ENCODE measurements at places on chromosomes 1 and 21.
A peak's percentile ranks its signal among the peaks of the same experiment; 100 is the strongest.

DNA sequence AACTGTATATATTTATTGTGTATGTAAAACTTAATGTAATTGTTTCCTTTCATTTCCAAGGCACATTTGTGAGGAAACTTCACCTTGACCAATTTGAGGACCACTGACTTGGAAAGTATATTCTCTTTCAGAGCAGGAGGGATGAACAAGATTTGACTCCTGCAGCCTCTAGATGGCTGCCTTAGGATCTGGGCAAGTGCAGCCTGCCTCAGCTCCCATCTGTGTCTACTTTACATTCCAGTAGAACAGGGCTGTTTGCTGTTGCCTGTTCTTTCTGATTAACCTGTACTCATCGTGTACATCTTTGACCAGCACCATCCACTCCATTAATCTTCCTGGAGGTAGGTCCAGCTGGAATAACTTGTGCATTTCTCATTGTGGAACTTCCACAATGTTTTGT is 312.8 kb downstream of the HLX start:
- DNase-seq = no peak

GRCh38 chr1:228781161-228781808 is 46.0 kb downstream of the RHOU start:
- DNase-seq = no peak

GRCh38 chr1:114610546-114611245 is 29.3 kb upstream of the BCAS2 start:
- DNase-seq = no peak

- no peak for DNase-seq
These were observed 1.2 kb downstream of the PTPN14 start for GRCh38 chr1:214550013-214550856.

GRCh38 chr1:184650177-184650866 is 104.3 kb downstream of the EDEM3 start:
- no peak for DNase-seq

DNA sequence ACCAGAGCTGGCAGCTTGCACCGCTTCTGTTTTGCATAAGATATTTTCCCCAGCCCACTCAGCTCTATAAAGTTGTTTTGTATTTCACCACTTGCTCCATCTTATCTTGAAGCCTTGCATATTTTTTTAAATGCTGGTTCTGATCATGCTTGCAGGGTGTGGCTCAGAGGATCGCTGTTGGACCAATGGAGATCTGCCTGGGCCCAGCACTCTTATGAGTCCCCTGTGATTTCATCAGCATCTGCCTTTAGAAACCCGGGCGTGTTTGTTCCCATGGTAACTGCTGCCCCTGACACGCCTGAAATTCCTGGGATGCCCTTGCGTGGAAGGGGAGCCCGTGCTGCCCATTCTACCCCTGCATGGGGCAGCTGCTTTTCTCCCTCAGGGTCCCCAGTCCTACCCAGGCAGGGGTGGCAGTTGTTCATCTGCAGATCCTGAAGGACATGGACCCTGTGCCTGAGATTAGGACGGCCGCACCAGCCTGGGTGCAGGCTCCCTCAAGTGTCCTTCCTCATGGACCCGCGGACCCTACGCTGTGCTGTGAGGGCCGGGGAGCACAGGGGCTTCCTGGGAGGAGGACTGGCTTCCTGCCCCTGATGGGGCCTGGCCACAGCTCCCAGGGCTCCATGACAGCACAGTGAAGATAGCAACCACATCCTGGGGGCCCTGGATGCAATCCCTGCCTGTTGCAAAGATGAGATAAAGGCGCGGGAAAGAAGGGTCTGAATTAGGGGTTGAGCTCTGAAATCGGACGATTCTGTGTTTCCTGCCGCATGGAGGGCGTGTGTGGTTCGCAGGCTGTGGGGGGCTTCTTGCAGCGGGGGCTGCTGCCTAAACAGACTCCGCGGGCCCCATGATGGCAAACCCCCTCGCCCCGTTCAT is 226.5 kb downstream of the SDCCAG8 start:
- DNase-seq = peak; percentile 77

DNA sequence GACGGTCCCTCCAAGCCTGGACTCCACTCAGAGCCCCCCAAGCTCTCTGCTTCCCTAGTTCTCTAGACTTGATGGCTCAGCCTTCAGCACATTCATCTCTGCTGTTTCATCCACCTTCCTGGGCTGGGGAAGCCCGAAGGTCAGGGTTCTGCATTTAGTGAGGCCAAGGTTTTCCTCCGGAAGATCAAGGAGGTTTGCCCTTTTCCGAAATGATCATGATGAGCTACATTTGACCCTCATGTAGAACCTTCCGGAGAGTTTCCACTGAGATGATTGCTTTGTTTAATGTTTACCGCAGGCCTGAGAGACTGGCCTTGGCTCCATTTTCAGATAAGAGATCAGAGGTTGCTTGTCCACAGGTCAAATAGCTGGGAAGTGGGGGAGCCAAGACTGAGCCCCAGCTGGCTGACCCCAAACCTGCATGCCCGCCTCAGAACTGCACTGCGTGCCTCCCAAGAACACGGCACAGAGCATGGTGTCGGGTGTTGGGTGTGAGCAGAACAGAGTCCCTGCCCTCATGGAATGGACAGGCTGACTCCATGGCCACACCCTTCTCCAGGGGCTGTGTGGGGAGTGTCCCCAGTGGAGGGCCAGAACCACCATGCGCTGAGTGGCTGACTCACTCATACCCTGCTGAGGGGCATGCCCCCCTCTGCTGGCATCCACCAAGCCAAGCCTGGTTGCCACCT is 200.8 kb upstream of the TMEM51 start:
- no peak for DNase-seq

DNA sequence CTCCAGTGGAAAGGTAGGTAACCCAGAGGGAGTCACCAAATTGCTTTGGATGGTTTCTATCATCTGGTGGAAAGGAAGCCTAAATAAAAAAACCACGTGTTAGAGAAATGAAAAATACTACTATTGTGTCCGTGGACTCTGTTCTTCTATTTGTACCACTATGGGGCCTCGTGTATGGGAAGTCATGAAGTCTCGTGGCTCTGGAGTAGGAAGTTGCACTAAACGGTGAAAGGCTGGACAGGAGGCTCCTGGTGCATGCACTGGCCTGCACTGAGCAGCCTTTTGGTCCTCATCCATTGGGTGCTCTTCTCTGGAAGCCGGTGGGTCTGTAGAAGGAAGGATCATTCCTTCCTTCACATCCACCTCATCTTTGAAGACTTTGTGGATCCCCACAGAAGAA is 17.0 kb downstream of the F3 start:
- DNase-seq = no peak

GRCh38 chr1:213014642-213015041 is 1.0 kb downstream of the ANGEL2 start:
- DNase-seq = peak; percentile 49

- DNase-seq = no peak
These were observed 202.9 kb upstream of the ADGRL2 start for GRCh38 chr1:81597720-81598426.

- no peak for DNase-seq
These were observed 10.2 kb downstream of the JAK1 start for GRCh38 chr1:64956010-64956640.

DNA sequence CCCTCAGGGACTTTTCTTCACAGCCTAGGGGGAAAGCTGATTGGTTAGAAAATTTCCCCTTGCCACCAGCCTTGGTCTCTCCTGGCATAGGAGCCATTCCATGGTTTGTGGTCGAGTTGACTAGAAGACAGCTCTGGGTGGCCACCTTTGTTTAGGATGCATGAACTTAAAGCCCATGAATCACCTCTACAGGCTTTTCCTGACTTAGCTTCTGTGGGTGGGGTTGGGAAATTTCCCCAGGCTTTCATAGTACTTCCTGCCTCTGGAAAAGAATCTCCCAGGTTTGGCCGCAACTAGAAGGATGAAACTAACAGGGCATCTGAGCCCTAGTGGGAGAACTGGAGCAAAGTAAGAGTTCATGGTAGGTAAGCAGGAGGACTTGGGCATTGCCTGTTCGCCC is 72.6 kb downstream of the SNRPE start:
- DNase-seq = no peak

- DNase-seq = peak; percentile 22
These were observed 12.1 kb downstream of the SON start for GRCh38 chr21:33554982-33555344.

GRCh38 chr21:42554251-42554961 is 40.8 kb downstream of the SLC37A1 start:
- DNase-seq = no peak

- no peak for DNase-seq
These were observed 28.4 kb downstream of the ZBTB17 start for GRCh38 chr1:15947382-15948090.

DNA sequence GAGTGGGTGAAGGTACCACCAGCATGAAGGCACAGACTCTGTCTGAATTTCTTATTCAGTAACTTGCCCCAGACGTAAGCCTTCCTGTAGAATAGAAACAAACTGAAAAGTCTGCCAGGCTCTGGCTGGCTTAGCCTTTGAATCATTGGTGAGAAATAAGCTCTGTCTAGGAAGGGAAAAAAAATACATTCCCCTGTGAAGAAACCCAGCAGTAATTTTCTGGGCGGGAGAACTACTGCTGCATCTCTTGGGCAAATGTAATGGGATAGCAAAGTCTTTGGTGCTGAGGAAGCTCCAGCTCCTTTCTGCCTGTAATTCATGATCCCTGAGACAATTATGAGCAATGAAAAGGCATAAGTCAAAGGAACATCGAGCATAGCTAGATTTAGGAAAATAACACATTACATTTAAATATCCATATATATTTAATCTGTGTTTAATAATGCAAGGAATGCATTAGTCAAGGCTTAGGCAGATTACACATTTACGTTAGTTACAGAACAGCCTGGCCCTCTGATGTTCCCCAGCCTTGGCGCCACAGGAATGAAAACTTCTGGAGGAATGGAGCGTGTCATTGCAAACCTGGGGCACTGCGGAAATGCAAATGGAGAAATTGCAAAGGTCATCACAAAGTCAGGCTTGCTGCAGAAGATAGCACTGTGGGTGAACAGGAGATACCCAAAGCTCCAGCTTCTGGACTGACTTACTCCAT is 216.3 kb upstream of the CAMK1G start:
- no peak for DNase-seq

DNA sequence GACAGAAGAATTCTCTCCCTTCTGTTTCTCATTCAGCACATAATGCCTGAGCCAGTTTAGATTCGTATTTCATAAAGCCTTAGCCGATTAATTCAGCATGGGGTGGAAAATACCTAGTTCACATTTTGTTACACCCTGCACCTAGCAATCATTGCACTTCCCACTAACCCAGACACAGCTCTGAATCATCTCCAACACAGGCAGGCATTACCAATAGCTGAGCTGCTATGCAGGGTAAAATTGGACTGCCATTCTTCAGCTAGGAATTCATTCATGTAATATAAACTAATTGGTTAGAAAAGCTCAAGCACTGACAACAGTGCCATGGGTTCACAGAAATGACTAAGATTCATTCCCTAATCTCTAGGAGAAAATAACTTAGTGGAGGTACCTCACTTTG is 26.9 kb upstream of the NKAIN1 start:
- no peak for DNase-seq

DNA sequence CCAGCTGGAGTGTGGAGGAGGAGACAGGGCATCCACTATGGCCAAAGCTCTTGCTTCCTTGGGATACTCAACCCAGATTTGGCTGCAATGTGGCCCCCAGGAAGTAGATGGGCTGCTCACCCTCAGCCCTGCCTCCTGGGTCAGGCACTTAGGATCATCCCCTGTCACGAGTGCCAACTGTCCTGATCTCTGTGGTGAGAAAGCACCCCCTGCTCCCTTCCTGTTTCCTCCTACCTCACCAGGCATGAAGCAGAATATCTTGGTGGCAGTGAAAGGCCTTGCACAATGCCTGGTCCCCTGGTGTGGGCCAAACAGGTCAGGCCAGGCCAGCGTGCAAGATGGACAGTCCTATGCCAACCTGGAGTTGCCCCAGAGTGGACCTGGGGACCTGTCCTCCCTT is 211.7 kb downstream of the GRIK3 start:
- no peak for DNase-seq

- DNase-seq = no peak
These were observed 856.3 kb upstream of the B3GALT2 start for GRCh38 chr1:194042736-194043135.

GRCh38 chr1:248914796-248915381 is 8.9 kb downstream of the PGBD2 start:
- DNase-seq = no peak

DNA sequence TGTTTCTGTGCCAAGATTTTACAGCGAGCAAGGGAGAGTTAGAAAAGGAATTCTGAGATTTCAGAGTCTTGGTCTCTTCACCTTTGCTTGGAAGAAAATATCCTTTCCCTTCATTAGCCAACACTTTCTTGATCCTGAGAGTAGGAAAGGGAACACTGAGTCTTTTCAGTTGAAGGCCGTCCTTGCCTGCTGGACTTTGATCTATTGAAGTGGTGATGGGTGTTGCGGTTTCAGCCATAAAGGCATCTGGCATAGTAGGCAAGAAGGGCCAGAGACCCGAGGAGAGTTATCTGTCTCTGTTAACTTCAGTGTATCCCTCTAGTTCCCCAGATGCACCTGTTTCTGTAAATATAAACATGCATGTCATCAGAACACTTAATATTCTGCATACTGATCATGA is 9.7 kb downstream of the SELE start:
- DNase-seq = no peak

- no peak for DNase-seq
These were observed 64.2 kb downstream of the ZNF684 start for GRCh38 chr1:40595623-40596022.

DNA sequence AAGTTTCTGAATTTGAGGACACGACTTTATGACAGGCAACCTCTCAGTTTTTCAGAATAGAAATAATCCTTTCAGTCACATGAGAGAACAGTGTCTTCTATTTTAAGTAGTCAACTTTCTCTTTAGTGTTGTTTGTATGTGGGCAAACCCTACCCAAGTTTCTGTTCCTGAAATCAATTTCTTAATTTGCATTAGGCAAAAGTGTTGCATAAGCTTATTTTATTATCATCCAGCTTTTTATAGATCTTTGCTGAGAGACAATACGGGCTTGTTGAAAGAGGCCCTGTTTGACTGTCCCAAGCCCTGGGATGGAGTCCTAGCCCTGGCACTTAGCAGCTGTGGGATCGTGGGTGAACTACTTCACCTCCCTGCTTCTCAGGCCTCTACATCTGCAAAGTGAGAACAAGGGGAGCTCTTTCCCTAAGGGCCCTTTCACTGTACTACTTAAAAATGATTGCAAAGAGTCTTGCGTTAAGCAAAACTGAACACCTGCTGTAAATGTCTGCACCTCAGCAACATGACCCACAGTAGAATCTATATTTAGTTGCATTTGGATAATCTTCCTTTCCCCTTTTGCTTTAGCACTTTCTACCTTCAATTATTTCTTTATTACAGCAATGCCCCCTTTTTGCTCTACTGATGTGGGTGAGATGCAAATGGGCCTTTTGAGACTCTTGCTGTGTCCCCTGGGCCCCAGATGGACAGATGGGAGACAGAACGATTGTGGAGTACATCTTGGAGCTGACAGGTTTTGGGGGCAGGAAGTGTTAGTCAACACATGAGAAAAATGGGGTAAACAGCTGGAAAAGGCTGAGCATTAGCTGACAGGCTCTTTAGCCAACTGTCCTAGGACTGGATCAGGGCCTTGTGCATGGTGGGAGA is 41.0 kb upstream of the SCAF4 start:
- DNase-seq = no peak

GRCh38 chr1:5099558-5099957 is 445.1 kb downstream of the AJAP1 start:
- DNase-seq = no peak

Measured in hematopoietic multipotent progenitor cell treated with erythropoietin and hydrocortisone succinate and interleukin-3 and kit ligand, for 4 days (in vitro differentiated cells).